ENCODE measurements at places on chromosomes 4 and X.

DNA sequence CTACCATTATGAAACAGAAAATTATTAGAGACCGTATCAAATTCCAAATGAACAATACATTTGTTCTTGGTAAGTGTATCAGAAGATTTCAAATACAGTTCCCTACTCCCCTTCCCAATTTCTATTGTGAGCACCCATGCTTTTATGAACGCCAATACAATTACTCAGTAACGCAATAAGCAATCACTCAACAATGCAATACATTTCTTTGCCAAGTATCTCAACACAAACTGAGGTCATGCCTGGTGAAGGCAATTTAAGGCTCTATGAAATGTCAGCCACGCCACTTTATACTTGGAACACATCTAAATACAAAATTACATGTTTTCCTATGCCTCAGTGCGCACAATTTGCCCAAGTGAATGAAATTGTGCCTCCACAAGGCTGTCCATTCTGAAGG, 712 bp downstream of the PNPLA4 start:
- peak overlapping the region; percentile 92 for H3K27ac ChIP-seq
- no peak for DNase-seq
- peaks cover 13% of the 10 kb centered on the region for H3K4me1 ChIP-seq
- peak overlapping the region; percentile 72 for H3K4me3 ChIP-seq

- no peak for DNase-seq
- H3K4me1 ChIP-seq = no peaks in the 10 kb centered on the region
- H3K36me3 ChIP-seq = no peaks in the 10 kb centered on the region
- H3K27ac ChIP-seq = no peak overlapping the region
- H3K4me3 ChIP-seq = no peak overlapping the region
Measured at GRCh38 chr4:149055624-149056023, 613.4 kb upstream of the NR3C2 start.

- H3K27me3 ChIP-seq = no peaks in the 10 kb centered on the region
- no peaks in the 10 kb centered on the region for H3K36me3 ChIP-seq
- H3K27ac ChIP-seq = no peak overlapping the region
- H3K4me1 ChIP-seq = no peaks in the 10 kb centered on the region
Measured at GRCh38 chrX:9278475-9279233, 186.2 kb upstream of the TBL1X start.

GRCh38 chr4:119709418-119709817, 80.8 kb upstream of the PDE5A start:
- H3K4me3 ChIP-seq = no peak overlapping the region
- H3K4me1 ChIP-seq = no peaks in the 10 kb centered on the region
- no peak overlapping the region for H3K27ac ChIP-seq
- peaks cover 2% of the 10 kb centered on the region for H3K27me3 ChIP-seq

GRCh38 chr4:153249199-153250041, 45.2 kb downstream of the TRIM2 start:
- peak overlapping the region; percentile 72 for H3K4me3 ChIP-seq
- peak; percentile 80 for DNase-seq
- H3K36me3 ChIP-seq = no peaks in the 10 kb centered on the region
- peaks cover 20% of the 10 kb centered on the region for H3K4me1 ChIP-seq
- no peaks in the 10 kb centered on the region for H3K27me3 ChIP-seq
- H3K27ac ChIP-seq = peak overlapping the region; percentile 85

GRCh38 chr4:102815981-102816380, 11.4 kb downstream of the UBE2D3 start:
- no peak for DNase-seq
- no peaks in the 10 kb centered on the region for H3K27me3 ChIP-seq
- no peak overlapping the region for H3K4me3 ChIP-seq
- peaks cover 72% of the 10 kb centered on the region for H3K36me3 ChIP-seq
- H3K4me1 ChIP-seq = peaks cover 47% of the 10 kb centered on the region

DNA sequence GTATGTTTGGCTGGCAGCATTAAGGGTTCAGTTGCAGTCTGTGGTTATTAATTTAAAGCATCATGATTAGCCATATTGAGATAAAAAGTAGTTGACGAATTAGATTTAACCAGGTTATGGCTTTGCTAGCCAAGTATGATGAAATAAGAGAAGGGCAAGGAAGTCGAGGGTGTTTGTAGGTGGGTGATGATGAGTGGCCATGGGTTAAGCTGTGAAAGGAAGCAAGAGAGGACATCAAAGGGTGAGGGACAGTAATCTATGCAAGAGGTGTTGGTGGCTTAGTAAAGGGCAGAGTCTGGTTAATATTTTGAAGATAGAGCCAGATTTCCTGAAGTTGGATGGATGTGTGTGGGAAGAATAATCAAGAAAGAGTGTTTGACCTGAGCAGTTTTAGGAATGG, 44.5 kb downstream of the STIM2 start:
- H3K27me3 ChIP-seq = no peaks in the 10 kb centered on the region
- no peak overlapping the region for H3K27ac ChIP-seq
- peak; percentile 18 for DNase-seq
- H3K4me3 ChIP-seq = no peak overlapping the region

DNA sequence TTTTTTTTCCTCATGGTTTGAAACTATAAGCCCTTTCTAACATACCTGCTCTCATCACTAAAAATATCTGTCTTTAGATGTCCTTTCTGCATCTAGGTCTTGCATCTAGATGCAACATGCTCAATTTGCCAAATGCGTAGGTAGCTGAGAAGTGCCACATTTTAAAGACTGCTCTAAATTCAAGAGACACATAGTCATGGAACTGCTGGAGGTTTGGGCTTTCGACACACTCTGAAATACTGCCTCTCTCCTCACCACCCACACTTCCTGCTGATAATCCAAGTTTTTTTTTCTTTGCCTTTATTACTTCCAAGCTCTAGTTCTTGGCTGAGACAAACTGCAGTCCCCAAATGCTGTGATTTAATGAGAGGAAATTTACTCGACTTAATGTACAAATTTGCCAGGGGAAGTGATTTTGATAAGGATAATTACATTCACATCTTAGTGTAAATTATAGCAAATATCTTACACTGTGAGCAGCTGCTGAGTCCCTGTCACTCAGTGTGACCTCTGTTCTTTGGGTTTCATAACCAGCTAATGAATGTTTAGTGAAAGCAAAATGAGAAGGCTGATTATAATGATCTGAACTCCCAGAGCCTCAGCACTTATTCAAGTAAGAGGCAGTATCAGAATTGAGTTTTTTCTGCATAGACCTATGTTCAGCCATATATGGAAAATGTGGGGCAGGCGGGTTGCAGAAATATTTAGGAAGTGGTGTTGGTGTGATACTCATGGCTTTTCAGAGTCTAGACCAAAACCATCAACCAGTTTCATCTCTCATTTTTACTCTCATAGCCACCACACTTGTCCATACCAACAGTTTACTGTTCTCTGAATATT, 31.3 kb downstream of the DRD5 start:
- no peaks in the 10 kb centered on the region for H3K36me3 ChIP-seq
- no peak overlapping the region for H3K4me3 ChIP-seq
- no peak for DNase-seq
- no peak overlapping the region for H3K27ac ChIP-seq
- no peaks in the 10 kb centered on the region for H3K27me3 ChIP-seq
